NCI-H2029 (cell line): ENCODE measurements at places on chromosomes 5 and 9.

GRCh38 chr9:137366445-137366810 is 56.5 kb downstream of the EXD3 start:
- no peak for DNase-seq

GRCh38 chr9:114002271-114002985 is 75.7 kb downstream of the AMBP start:
- no peak for DNase-seq

- DNase-seq = no peak
Observed at GRCh38 chr5:107601076-107601475, 69.7 kb downstream of the EFNA5 start.

DNA sequence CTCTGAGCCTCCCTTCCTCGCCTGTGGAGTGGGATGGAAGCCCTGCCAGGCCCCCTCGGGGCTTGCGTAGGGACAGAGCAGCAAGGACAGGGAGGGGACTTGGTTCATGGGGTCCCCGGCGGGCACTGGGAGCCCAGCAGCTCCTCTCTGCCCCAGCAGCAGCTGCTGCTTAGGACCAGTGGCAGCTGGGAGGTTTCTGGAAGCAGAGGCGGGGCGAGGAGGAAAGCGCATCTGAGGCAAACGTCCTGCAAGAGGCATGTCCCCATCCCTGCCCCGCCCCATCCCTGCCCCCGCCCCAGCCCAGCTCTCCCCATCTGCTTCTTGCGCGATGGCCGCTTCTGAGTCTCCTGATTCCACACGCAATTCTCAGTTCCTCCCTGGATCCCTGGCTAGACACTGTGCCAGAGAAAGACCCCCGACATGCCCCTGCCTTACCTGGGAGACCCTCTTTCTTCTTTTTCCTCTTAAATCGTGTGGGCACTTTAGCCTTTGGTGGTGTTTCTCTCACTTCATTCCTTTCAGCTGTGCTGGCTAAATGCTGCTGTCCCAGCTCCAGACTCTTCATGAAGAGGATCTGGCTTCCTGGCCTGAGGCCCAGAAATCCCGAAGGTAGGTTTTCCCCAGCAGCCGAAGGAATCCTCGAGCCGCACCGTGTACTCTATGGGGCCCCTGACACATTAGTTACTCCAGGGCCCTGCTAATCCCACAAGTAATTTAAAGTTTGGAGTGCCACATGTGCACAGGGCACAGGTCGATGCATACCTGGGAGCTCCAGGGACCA is 4.4 kb upstream of the OR2S2 start:
- DNase-seq = no peak

GRCh38 chr5:156322666-156323065 is 4.3 kb upstream of the SGCD start:
- DNase-seq = no peak

- no peak for DNase-seq
Observed at GRCh38 chr9:70003901-70004714, 39.5 kb upstream of the MAMDC2 start.
